ENCODE measurements at places on chromosomes 5 and 9.

DNA sequence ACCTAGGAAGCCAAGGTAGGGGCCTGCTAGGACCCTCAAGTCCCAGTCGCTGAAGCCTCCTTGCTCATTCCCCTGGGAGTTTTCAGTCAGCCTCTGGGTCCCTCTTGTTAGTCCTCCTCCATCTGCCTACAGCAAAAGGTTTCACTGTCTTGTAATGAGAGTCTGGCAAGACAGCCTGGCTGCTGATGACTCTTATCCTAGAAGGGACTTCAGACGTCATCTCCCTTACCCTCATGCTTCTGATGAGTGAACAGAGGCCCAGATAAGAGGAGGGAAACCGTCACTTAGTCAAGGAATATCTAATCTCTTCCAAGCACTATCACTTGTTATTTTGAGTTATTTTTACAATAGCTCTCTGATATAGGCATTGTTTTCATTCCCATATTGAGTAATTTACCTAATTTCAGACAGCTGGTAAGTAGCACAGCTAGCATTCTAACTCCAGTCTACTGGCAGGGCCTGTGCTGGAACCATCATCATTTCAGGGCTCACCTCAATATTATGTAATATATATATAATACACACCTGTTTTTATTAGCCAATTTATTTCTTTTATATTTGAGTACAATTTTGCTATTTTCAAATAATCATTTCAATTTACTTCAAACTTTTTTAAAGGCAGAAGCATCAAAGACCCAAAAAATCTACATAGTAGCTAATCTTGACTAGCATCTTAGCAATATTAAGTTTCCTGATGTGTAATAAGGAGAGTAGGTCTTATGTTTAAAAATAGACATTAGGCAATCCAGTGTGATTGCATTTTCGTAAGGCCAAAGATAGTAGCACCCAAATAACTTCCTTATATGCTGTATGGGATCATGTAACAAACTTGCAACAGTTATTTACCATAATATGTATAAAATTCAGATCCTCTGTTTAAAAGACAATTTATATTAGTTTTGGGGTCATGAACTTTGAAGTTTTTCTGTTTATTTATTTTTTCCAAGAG is 7.9 kb downstream of the CMYA5 start:
- no peak for DNase-seq

DNA sequence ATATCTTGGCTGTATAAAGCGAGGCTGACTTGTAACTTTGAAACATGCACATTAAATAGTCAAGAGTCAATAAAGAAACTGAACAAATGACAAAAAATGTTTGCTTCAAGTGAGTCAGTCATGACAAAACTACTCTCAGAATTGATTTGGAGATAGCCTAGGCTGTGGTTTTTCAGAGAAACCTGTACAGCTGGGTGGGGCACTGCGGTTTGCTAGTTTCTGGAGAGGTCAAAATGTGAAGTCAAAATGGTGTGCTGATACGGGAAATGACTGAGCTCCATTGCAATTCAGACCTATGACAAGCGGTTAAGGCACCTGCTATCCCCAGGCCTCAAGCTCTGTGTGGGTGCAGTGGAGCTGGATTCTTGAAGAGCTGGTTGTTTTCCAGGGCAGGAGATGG is 10.3 kb upstream of the CD180 start:
- DNase-seq: peak; percentile 43

- DNase-seq: no peak
These were observed 35.6 kb downstream of the GLRX start for GRCh38 chr5:95786821-95787418.

DNA sequence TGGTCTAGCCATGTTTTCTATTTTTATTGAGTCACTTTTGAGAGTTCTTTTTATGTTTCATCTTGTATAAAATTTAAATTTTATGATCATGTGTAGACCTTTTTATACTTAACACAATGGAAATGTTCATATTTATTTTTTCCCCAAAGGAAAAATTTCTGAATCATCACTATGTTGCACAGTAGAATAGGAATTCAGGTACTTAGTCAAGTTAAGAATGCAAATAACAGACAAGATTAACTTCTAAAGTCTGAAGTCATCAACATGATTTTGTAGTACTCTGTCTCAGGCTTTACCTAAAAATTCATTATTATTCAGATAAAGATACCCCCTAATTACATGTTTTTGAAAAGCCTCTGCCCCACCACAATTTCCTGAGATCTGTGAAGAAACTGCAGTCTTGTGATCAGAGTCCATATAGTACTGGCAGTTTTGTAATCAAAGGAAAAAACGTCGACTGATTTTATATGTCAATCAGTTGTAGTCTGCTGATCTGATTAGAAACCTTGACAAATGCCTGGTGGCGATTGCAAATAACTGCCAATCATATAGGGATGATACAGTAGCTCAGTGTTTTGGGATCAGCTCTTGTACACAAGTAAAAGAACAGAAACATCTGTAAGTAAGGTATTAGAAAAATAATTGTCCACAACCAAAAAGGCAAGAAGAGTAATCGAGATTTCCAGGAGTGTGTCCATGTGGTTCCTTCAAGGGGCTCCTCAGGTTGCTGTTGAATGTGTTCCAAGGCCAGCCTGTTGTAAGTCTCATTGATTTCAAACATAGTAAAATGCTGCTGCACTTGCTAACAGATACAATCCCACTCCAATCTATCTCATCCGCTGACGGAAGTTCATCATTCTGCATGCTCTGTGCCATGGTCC is 352.4 kb downstream of the ARRDC3 start:
- DNase-seq: no peak

DNA sequence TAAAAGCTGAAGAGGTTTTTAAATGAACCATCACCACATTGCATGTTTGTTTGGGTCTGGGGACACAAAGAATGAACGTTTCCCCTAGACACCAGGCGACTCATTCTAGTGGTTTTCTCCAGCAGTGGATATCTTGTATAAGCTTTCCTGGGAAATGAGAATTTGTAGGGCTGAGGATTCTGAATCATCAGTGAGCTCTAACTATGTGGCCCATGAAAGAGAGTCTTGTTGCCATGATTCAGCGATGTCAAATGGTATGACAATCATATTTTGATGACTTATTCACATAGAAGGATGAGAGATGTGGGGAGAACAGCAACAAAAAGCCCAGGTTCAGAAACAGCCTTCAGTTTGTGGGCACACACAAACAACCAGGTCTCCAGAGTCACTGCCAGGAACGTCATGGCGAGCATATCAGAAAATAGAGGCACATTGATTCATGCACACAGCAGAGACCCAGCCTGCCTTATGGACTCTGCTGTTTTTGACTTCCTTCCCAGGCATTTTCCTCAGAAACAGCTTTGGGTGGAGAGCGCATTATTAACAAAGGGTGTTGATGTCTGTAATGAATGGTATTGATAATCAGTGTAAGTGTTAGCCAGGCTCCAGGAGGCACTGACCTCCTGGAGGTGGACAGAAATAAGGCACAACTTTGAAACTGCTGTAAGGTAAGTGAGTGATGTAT is 13.3 kb downstream of the ZNF474 start:
- no peak for DNase-seq

DNA sequence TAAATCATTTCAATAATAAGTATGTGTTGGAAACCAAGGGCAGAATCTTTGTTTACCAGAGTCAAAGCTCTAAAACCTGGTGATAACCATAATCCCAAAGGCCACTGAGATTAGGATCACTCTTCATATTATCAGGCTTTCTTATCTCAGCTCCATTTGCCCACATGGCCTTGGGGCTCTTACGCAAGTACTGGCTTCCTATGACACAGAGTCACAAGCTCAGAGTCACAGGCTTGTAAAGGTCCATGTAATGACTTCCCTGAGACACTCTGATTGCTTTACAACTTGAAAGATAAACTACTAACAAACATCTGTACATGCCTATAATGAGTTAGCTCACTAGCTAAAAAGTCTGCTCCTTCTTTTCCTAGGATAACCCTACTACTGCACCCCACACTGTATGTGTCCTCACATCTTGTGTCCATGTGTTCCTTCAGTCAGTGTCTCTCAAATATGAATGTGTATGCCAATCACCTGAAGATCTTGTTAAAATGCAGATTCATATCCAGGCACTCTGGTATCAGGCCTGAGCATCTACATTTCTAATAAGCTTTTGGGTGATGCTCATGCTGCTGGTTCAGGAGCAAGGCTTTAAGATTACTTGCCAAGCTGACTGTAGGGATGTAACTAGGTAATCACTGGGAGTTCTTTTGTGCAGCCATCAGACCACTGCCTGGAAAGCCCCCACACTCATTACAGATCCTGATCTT is 28.4 kb downstream of the SEMA6A start:
- no peak for DNase-seq

DNA sequence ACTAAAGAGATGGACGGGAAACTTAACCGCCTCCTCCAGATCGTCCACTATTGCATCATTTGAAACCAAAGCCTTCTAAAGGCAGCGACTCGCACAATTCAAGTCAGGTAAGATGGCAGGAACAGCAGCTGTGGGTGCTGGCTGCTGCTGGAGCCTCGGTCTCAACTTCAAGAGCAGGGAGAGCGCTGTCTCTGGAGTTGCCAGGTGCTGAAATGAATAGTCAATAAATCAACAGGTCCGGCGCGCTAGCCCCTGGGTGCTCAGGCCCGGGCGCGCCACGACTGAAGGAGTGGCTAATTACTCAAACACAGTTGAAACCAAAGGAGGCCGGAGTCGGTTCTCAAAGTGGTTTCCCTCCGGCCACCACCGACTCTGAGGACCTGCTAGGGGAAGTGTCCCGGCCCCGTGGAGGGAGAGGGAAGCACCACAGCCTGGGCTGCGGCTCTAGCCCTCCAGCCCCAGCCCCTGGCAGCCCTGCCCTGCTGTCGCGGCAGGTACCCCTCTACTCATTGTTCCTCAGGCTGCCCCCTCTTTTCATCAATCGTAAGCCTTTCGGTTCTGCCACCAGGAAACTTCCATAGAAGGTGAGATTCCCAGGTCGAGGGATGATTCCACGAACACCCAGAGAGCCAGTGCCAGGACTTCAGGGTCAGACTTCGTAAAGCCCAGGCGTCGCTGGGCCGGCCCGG is 804 bp downstream of the TTC39B start:
- DNase-seq: peak; percentile 87

DNA sequence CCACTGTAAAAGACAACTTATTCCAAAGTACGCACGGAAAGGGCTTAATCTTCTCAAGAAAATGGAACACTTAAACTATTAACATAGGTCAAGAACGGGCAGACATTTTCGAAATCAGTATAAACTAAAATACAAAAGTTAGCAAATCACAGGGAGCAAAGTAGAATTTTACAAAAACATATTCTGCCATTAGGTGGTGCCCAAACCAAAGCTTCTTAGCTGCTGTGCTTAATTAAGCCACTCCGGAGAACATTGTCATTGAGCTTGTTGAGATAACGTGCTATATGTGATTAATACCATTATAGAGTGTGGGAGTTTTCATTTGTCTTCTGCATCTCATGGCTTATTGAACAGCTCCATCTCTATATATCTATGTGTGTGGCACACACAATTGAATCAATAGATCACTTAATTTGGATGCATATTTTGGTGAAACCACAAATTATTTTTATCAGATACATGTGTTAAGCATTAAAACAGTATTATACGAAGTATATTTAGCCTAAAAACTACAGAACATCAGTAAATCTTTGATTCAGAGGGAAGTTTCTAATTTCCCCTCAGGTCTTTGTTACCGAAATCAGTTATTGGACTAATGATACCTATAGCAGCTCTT is 23.4 kb downstream of the UBLCP1 start:
- no peak for DNase-seq

- no peak for DNase-seq
These were observed 8.5 kb downstream of the RNU6ATAC start for GRCh38 chr9:134155812-134156377.

GRCh38 chr5:164203581-164204225 is 698.3 kb downstream of the MAT2B start:
- no peak for DNase-seq

DNA sequence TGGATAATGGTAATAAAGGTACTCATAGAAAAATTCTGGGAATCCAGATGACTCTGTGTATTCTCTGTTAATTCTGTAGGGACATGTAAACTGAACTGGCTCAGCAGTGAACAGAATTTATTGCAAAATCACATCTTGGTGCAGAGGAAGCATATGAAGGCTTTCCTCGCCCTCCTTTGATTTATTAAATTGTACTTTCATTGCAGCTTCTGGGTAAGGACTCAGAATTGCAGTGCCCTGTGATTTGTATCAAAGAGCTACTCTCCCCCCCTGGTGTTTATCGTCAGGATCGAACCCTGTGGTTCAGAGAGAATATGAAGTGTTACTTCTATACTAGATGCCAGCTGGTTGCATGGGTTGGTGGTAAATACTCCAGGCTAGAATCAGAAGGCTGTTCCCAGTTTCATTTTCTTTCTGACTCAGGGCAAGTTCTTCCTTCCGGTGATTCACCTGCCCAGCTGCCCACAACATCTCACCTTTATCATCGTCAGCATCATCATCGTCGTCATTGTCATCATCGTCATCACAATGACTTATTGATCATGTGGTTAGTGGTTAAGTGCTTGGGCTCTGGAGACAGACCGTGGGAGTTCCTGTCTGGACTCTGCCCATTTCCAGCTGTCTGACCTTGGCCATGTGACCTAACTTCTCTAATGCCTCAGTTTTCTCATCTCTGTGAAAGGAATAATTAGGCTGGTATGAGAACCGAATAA is 238.8 kb downstream of the ARHGAP26 start:
- peak; percentile 11 for DNase-seq

- no peak for DNase-seq
These were observed 160.9 kb upstream of the LHFPL2 start for GRCh38 chr5:78809444-78809843.

DNA sequence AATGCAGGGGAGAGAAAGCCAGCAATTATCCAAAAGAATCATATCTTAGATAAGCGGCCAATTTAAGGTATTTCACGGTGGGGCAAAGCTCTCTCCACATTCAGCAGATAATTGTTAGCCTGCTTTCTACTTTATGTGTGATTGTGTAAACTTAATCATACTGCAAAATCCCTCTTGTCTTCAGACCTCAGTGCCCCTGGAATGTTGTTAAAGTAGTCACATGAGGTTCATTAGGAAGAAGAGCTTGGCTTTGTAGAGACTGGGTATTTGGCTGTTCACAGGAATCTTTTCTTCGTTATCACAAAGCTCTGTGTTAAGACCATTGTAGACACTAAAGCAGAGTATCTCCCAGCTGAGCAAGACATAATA is 127.0 kb downstream of the RFK start:
- DNase-seq: no peak

DNA sequence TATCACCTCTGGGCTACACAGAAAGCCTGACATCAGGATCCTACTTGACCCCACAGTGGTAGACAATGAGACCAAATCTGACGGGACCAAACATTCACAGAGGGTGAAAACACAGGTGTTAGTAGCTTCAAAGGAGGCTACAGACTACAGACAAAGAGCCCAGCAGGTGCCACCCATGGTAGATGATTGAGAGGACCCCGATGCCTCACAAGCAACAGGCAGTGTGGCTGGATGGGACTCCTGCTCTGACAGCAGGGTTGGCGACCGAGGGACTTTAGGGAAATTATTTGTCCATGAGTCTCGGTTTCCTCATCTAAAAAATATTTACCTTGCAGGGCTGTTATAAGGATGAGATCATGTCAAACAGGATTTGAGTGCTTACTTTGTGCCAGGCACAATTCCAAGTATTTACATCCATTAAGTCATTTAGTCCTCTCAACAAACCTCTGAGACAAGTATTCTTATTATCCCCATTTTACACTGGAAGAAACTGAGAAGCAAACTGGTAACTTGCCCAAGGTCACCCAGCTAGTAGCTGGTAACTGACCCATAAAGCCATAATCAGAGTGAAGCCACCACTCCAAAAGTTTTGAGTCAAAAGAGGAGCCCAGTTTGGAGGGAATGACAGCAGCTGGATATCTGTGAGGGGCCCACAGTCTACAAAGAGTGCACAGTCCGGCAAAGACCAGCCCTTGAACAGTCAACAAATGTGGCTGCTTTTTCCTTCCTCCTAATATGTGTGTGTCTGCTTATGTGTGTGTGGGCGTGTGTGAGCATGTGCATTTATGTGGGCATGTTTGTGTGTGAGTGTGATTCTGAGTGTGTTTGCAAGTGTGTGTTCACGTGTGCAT is 502.0 kb downstream of the BNC2 start:
- no peak for DNase-seq

Data from body of pancreas (tissue), 4 donors.